ENCODE measurements at places on chromosomes 11 and 22.

GRCh38 chr11:1109918-1110705, 35.4 kb downstream of the MUC2 start:
- DNase-seq: no peak

- no peak for DNase-seq
Observed at GRCh38 chr11:44858796-44859527, 91.7 kb downstream of the TP53I11 start.

- DNase-seq: no peak
Observed at GRCh38 chr22:49240016-49240380, 587.7 kb downstream of the BRD1 start.

GRCh38 chr11:12315024-12315423, 62.3 kb upstream of the PARVA start:
- DNase-seq: no peak

GRCh38 chr11:90500922-90501568, 278.2 kb upstream of the CHORDC1 start:
- DNase-seq: no peak

GRCh38 chr11:102604875-102605274, 20.3 kb downstream of the MMP20 start:
- no peak for DNase-seq

- DNase-seq: no peak
Observed at GRCh38 chr22:39469681-39470450, 13.1 kb downstream of the MGAT3 start.

- DNase-seq: no peak
Observed at GRCh38 chr11:31236143-31236542, 133.4 kb downstream of the DCDC1 start.

DNA sequence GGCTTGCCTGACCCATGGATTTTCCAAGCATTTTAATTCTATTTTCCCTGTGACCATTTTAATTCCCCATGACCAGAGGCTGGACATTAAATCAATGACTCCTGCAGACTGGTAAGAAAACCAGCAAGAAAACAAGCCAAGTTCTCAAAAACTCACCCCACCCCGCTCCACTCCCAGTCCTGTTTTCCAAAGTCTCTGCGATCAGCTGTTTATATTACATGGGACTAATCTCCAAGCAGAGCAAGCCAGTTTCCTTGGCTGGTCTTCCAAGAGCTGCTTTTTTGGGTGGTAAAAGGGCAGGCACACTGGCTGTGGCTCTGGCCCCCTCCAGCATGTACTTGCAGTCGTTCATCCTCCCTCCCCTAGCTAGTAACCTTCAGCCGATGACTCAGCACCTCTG, 97.9 kb downstream of the RRAS2 start:
- DNase-seq: no peak

- no peak for DNase-seq
Observed at GRCh38 chr11:92396133-92396532, 171.5 kb downstream of the FAT3 start.

DNA sequence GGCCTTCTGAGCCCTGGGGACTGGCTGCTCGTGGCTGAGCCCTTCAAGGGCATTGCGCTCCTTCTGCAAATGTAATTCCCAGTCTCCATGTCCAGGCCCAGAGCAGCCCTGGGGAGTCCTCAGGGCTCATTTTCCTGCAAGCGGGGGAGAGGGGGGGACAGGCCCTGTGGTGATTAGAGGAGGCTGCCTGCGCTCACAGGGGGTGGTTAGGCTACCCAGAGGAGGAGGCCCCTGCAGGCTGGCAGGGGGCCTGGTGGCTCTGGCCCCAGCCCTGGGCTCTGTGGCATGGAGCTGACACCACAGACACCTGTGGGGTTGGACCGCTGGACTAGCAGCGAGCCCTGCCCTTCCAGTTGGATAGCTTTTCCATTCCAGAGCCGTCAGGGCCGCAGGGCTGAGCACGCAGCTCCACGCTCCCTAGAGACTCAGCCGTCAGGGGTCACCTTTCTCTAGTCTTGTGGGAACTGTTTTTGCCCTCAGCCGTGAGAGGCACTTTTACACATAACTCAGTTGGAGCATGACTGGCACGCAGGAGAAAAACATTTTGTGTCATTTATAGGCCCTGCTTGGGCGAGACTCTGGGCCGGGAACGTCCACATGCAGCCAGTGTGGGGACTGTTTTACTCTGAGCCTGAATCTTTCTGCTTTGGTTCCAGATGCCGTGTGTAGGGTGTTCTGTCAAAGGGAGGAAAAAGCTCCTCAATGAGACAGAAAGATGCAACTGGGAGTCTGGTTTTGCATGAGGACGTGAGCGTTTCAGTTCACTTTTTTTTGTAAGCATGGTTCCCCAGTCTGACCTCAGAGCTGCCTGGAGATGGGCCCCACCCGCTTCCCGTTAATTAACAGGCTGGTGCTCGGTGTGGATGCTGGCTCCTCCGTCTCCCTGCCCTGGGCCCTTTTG, 58.1 kb downstream of the LRP5 start:
- no peak for DNase-seq

DNA sequence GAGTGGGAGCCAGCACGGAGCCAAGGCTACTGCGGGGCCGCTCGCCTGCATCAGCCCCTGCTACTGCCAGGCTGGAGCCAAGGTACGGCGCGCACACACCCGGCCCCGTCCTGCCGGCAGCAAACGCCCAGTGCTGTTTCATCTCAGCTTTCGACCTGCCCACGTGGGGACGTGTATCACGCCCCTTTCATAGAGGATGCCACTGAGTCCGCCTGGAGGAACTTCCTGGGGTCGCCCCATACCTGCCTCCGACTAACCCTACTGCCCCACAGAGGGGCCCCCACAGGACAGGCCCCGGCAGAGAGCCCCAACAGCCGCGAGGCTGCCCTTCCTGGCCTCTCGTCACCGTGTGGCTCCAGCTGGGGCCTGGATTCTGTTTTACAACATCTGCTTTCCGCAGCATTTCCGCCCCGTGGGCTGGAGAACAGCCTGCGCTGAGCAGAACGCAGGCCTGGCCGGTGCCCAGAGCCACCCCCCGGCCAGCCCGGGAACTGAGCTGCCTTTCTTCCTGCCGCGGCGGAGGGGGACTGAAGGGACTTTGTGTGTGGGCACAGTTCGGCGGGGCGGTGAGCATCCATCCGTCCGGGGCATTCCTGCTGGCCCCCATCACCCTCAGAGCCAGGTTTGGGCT, 22.9 kb upstream of the ARHGAP8 start:
- DNase-seq: no peak

DNA sequence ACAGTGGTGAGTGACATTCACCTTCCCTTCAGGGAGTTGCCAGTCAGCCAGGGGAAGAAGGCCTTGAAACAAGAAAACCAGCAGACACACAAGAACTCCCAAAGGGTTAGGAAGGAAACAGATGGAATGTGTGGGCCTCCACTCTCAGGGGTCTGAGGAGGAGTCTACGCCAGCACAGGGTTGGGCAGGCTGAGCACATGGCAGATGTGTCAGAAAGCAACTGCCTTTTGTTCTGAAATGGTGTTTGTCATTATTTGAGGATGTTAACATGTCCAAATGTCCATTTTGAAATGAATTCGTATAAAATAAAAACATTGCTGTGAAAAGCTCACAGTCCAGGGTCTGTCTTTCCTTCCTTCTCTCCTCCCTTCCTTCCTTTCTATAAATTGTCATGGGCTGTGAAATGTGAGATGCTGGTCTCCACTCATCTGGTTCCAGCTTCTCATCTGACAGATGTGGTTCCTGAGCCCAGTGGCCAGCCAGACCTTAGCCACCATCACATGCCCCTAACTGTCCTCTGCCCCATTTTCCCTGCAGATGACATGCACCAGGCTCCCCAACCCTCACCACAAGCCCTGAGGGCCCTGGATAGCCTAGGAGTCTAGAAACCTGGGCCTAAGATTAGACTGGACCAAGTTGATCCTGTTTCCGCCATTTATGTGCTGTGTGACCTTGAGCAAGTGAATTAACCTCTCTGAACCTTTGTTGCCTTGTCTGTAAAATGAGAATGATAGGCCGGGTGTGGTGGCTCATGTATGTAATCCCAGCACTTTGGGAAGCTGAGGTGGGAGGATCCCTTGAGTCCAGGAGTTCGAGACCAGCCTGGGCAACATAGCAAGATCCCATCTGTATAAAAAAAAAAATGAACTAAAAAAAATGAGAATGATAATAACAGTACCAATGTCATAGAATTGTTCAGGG, 56.2 kb upstream of the CRYBB3 start:
- no peak for DNase-seq

DNA sequence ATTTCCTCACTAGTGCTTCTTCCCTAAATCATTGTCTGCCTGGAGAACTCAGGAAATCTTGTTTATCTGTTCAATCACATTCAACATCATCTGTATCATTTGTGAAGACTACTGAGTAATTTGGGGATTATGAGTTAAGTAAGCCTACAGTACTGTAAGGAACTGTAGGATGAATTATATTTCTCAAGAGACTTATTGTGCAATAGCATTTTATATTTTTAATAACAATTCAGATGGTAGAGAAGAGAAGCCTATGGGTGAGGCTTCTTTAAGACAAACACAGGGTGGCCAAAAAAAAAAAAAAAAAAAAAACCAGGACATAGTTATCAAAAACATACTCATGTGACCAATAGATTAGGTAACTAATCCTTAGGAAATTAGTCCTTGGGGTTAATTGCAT, 282.7 kb downstream of the FAM181B start:
- no peak for DNase-seq

DNA sequence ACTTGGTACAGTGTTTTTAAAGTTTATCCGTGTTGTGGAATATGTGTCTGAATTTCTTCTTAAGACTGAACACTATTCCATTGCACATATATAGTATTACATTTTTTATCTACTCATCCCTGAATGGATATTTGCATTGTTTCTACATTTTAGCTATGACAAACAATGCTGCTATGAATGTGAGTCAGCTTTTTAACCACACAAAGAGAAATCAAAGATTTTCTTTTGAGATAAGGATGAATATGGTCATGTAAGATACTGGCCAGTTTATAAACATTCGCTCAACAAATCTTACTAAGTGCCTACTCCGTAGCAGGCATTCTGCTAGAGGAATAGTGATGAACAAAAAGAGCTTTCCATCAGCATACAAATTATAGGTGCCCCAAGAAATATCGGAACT, 16.5 kb upstream of the OR9G4 start:
- no peak for DNase-seq

DNA sequence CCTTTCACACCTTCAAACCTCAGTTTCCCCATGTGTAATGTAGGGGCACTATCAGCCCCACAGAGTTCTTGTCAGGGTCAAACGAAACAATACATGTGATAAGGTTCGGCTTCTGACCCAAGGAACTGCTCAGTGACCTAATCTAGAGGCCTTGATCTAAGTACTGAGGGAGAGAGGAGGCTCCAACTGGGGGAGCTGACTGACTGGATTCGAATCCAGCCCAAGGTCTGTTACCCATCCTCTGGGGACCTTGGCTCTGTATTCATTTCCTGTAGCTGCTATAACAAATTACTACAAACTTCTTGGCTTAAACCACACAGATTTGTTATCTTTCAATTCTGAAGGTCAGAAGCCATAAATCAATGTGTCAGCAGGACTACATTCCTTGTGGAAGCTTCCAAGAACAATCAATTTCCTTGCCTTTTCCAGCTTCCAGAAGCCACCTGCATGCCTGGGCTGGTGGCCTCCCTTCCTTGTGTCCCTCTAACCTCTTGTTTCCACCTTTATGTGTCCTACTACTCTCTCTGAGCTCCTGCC, 10.7 kb upstream of the ANAPC15 start:
- no peak for DNase-seq

DNA sequence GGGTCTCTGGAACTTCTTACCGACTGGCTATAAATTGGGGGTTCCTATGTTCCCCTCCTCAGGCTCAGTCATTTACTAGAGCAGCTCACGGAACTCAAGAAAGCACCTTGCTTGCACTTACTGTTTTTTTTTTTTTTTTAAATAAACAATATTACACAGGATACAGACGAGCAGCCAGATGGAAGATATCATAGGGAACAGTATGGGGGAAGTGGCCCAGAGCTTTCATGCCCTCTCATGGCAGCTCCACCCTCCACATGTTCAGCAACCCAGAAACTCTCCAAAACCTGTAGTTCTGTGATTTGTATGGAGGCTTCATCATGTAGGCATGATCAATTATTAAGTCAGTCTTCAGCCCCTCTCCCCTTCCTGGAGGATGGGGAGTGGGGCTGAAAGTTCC, 7.5 kb downstream of the UVRAG start:
- DNase-seq: no peak

DNA sequence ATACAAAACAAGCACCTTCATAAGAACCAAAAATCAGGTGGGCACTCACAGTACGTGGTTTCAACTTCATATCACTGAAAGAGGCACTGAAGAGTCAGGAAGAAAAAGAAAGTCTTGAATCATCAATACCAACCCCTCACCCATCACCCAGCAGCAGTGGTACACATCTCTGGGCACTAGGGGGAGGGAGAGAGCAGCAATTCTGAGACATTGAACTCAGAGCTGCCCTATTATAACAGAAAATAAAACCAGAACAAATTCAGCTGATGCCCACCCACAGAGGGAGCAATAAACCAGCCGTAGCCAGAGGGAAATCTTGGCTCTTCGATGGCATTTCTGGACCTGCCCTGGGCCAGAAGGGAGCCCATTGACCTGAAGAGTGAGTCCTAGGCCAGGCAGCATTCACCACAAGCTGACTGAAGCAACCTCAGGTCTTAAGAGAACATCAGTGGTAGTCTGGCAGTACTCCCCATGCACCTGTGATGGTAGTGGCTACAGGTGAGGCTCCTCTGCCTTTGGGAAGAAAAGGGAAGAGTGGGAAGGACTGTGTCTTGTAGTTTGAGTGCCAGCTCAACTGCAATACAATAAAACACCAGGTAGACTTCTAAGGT, 42.2 kb upstream of the FAM181B start:
- DNase-seq: peak; percentile 24

DNA sequence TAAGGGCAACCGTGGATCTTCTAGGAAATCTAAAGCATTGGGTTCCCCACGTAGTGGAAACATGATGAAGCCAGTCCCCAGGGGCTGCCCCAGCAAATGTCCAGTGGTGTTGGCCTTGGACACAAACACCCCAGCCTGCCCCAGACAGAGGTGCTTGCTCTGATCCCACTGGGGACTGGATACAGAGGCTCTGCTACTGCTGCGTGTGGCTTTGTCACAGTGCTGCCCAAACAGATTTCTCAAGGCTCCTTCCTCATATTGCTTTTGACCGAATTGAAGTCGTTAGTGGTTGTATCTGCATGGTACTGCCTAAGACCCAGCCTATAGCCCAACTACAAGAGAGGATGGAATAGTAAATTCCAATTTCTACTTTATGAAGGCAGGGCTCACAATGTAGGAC, 40.1 kb upstream of the CD44 start:
- DNase-seq: no peak

- no peak for DNase-seq
Observed at GRCh38 chr11:119384332-119384731, 2.8 kb upstream of the USP2 start.

- no peak for DNase-seq
Observed at GRCh38 chr11:36948460-36949127, 350.6 kb upstream of the RAG2 start.

GRCh38 chr22:23080613-23081290, 10.4 kb downstream of the GNAZ start:
- DNase-seq: peak; percentile 47

GRCh38 chr11:8011981-8012444, 24.9 kb downstream of the EIF3F start:
- no peak for DNase-seq

DNA sequence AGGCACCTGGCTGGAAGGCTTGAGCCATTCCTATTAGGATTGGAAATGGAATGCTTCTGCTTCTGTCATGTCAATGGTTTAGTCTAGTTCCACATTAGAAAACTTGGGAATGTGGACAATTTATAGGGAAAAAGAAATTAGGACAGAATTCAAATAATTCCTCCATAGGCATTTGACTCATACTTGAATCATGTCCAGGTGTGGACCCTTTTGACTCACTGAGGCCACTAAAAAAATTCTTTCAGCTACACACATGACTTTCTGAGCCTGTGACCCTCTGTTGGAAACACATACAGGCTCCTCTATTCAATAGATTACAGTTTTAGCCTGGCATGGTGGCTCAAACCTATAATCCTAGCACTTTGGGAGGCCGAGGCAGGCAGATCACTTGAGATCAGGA, 100.5 kb downstream of the RASSF10 start:
- DNase-seq: no peak
